ENCODE measurements at places on chromosomes 3 and 15.

DNA sequence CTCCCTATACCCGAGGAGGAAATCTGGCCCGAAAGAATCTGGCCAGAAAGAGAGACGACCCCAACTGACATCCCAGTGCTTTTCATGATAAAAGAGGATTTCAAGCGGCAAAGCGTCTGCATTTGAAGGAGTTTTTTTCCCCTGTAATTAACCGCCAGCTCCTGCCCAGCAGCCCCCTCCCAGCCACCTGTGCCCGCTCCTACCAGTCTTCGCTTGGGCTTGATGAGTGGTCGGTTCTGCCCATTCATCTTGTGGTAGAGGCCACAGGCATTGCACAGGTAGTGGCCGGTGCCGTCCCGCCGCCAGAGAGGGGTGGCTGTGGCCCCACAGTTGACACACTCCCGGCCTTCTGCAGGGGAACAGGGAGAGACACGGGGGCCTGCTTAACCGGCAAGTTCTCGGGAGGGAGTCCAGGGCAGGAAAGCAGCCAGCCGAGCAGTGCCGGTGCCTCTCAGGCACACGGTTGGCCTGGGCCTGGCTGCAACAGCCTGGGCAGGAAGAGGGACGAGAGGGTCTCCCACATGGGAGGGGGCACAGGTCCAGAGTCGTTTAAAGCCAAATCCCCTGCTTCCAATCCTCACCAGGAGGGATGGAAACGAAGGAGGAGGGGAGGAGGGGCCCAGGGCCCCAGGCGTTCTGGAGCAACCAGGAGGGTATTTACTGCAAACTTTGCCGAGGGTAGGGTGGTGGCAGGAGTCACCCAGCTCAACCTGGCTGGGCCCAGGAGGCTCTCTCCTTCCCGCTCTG is 9.2 kb downstream of the GATA2 start:
- DNase-seq, result no peak

GRCh38 chr3:188053036-188053340 is 101.0 kb upstream of the LPP start:
- DNase-seq, result no peak

- no peak for DNase-seq
These were observed 43.7 kb downstream of the ATP8B4 start for GRCh38 chr15:50075319-50075718.

DNA sequence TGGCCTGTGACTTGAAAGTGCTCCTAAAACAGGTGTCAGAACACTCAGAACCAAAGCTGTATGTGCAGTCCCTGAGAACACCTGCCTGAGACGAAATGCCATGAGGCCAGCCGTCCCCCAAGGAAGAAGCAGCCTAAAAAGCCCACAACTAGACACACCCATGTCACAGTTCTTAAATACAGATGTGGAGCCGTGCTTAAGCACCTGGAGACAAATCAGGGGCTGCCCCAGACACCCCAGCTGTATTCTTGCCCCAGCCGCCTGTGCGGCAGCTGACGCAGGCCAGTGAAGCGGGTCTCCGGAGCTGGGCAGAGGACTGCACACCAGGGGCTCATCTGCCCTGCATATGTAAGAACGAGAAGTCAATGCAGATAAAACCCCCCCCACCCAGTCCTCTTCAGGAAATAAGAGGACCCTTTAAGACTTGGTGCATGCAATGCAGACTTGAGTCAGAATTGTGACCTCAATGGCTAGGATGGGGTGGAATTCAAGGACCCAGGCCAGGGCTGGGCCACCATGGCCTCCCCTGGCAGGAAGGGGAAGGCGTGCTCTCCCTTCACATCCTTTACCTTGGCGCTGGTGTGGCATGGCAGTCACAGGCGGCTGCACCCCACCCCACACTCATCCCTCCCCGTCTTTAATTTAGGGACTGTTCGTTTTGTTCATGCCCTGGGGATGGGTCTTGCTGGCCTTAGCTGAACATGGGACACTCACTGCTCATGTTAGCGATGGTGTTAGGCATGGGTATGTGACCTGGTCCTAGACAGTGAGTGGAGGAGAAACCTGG is 27.7 kb upstream of the PLXNA1 start:
- DNase-seq, result no peak

DNA sequence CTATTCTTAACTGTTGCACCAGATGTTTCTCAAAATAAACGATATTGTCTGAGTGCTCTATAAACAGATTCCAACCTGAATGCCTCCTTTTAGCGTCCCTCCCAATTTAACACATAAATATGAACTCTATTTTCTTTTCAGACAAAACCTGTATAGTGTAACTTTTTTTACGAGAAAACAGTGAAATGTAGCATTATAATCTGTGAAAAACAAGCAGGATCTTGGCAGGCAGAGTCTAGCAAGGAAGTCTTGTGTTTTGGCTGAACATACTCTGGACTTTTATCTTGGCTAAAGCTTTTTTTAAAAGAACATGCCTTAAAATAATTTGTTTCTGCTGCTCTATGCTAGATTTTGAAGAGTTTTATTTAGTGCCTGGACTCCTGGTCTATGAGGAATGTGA is 150.5 kb downstream of the ROBO2 start:
- DNase-seq, result no peak

GRCh38 chr3:50260027-50260941 is 8.7 kb upstream of the SEMA3B start:
- DNase-seq, result peak; percentile 55

- DNase-seq, result no peak
These were observed 193.3 kb downstream of the CD47 start for GRCh38 chr3:107897471-107898061.

- DNase-seq, result no peak
These were observed 183.2 kb downstream of the SSR3 start for GRCh38 chr3:156371701-156372100.

DNA sequence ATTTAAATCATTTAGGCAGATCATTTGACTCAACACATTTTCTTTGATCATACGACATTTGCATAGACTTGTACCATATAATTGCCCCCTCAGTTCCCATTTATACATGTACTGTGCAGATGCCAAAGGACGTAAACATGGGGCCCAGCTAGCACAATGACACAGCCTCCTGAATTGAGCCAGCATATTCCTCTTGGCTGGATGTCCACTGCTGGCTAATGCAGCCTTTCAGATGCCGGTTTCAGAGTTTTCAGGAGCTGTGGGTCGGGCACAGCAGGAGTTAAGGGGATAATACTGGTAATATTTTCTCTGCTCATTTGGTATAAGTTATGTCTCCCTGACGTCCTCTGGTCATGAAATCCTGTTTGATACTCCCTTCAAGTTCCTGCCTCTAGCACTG is 39.4 kb downstream of the KAT2B start:
- no peak for DNase-seq

DNA sequence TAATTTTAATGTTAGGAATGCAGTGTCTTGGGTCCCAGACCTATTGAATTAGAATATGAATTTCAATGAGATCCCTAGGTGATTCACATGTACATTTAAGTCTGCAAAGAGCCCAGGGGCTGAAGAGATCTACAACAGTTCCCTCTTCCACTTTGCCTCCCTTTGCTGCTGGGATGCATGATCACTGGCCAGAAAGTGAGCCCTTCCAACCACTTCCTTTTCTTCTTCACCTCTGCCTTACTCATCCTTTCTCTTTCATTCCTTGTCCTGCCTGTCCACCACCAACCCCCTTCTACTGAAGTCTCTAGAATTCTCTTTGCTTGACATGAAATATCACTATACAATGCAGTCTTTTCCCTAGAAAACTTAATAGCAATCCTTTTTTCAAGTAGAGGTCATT is 222.4 kb upstream of the LRIG1 start:
- no peak for DNase-seq

DNA sequence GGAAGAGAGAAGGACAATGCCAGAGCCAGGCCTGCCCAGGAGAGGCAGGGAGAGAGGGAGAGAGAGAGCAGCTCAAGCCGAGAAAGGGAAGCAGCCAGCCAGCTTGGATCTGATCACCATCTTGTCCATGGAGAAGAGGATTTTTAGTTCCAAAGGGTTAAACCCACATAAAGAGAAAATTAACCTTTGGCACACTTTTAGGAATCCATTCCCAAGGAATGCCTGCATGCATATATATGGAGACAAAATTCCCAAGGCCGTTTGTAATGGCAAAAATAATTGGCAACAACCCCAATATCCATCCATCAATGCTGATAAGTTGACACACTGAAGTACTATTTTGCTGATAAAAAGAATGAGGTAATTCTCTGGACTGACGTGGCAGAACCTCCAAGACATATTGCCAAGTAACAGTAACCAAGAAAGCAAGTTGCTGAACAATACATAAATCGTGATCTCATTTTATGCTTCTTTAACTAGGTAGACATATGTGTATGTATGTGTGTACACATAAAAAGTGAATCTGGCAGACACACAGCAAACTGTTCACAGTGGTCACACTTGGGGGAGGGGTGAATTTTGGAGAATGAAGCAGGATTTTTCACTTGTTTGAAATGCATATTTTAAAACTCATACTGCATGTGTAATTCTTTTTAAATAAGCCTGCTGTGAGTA is 7.5 kb upstream of the STRA6 start:
- DNase-seq, result no peak

DNA sequence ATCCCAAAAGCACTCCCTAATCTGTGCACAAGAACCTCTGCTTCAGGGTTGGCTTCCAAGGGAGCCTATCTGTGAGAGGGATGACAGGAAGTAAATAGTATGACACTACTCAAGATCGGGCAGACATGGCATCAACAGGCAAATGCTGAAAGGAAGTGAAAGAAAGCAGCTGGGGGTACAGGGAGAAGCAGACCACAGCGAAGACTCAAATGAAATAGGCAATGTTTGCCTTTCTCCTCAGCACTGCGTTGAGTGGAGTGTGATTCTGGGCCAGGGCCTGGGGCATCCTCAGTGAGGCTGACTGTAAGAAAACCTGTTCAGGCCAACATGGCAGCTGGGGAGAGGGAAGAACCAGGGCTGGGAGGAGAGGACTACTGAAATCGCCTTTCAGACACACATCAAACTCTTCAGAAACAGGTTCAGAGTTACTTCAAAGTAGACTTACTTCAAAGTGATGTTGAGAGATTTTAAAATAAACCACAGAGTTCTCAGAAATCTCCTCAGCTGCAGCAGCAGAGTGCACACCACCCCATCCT is 96.6 kb downstream of the SLC9A9 start:
- DNase-seq, result no peak

GRCh38 chr3:181707980-181708379 is 3.7 kb upstream of the SOX2 start:
- no peak for DNase-seq

DNA sequence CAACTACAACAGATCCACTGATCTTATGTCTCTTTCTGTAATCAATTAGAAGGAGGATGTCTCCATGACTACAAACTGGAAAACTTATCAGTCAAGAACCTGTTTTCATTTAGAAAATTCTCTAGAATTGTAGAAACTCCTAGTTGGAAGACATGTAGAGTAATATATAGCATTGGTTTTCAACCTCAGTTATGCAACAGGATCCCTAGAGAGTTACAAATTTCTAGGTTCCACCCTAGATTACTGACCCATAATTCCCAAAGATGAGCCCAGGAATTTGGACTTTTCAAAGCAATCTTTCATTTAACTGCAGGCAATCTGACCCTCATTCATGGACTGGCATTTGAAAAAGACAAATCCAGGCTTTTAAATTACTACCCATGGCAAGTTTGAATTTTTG is 116.9 kb upstream of the RAP2B start:
- DNase-seq, result no peak

DNA sequence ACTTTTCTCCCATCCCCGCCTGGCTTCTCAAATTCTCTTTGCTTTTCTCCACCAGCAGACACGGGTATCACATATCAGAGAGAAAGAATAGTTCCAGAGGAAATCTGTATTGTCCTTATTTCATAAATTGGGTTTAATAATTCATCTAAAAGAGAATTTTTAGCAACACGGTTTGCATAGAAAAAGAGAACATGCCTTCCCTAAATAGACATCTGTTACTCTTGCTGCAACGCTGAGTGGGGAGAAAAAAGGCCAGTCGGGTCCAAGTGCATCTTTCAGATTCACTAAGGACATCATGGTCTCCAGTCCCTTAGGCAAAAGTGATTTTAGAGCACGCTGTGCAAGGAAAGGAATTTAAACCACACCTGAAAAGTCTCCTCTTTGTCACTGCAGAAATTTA is 201.3 kb downstream of the ABHD5 start:
- no peak for DNase-seq

DNA sequence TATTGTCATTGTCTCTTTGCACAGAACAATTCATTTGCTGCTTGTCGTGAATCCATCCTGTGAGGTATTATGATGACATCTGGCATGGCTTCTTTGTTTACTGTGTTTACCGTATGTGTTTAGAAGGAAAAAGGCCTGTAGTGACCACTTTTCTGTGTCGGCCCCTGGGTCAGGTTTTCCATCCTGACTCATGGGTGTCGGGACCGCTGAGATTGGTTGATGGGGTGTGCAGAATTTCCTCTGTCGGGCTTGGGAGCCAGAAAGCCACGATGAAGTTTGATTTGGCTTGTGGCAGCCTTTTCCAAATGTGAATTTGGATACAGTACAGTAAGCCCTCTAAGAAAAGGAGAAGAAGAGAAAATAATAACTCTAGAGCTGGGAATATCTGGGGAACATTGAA is 113.5 kb downstream of the FNDC3B start:
- no peak for DNase-seq

Measured in CD8-positive, alpha-beta T cell (primary cell).